Stimulated activated CD4-positive, alpha-beta T cell treated with anti-CD3 and anti-CD28 coated beads, Interleukin-2, amount 100 ng/mL, for 4 hours (primary cell): ENCODE measurements at places on chromosomes 4 and X.

GRCh38 chr4:6221851-6222760, 21.8 kb upstream of the JAKMIP1 start:
- no peak for DNase-seq

- DNase-seq = no peak
Observed at GRCh38 chr4:116413222-116413621, 672.2 kb downstream of the TRAM1L1 start.

DNA sequence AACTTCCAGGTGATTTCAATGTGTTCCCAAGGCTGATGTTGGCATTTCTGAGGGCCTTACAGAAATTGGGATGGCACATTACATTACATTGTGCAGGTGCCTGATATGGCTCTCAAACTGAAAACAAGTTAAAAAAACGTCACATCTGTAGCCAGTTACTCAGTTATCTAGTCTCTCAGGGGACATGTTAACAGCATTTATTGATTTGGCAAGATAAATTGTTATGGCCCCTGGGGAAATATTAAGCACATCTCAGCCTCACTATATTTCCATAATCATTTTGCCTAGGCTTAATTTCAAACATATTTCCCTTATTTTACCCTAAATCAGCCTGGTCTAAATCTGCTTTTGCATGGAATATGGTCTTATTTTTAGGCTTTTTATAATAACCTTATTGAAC, 290.0 kb downstream of the IL15 start:
- DNase-seq = no peak

GRCh38 chrX:16215660-16216059, 48.4 kb downstream of the MAGEB17 start:
- no peak for DNase-seq
